NAMALWA (cell line): ENCODE measurements at places on chromosomes 12 and 14.

DNA sequence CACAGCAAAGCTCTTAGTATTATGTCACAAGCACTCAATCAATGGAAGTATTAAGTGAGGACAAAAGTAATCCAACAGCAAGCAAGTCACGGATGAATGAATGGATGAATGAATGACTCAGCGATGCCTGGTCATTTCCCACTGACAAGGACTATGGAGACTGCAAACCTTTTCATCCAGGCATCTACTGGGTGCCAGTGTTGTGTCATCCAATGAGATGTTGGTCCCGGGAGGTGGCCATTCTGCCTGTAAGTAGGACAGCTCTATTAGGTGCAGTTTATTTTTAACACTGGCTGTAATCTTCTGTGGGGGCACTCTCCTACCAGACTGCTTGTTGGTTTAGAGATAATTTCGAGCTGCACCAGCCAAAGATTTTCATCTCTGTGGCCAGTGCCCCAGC, 39.4 kb downstream of the STAB2 start:
- no peak for DNase-seq

DNA sequence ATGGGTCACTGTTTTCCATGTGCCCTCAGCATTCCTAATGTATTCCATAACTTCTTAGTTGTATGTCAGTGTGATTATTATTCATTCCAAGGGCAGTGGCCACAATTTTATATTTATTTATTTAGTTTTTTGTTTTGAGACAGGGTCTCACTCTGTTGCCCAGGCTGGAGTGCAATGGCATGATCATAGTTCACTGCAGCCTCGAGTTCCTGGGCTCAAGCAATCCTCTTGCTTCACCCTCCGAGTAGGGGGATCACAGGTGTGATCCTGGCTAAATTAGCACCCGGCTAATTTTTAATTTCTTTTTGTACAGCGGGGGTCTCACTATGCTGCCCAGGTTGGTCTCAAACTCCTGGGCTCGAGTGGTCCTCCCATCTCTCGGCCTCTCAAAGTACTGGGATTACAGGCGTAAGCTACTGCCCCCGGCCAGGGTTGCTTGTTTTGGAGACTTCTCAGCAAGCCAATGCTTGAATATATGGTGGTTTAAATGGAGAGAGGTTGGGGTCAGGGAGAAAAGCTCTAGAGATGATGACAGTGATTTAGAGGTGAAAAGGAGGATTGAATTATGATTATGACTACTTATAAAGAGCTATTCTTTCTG, 7.6 kb downstream of the GPRC5A start:
- DNase-seq: no peak

GRCh38 chr12:56805355-56805754, 42.2 kb downstream of the HSD17B6 start:
- no peak for DNase-seq

- no peak for DNase-seq
Observed at GRCh38 chr12:107196681-107197080, 103.3 kb upstream of the CRY1 start.

DNA sequence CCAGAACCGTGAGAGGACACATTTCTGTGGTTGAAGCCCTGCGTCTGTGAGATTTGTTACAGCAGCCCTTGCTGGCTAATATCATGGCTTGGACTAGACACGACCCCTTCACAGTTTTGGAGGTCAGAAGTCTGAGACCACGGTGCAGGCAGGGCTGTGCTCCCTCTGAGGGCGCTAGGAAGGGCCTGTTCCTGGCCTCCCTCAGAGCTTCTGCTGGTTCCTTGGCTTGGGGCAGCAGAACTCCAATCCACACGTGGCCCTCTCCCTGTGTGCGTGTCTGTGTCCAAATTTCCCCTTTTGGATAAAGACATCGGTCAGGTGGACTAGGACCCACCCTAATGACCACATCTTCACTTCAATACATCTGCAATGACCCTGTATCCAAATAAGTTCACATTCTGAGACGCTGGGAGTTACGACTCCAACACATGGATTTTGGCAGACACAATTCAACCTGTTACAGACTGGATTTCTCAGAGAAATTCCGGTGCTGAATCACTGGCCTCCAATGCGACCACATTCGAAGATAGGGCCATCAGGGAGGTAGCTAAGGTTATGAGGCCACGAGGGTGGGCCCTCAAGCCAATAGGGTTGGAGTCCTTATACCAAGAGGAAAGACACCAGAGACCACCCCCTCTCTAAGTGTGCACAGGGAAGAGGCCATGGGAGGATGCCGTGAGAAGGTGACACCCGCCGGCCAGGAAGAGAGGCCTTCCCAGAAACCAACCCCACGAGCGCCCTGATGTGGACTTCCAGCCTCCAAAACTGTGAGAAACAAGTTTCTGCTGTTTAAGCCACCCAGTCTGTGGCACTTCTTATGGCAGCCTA, 43.6 kb upstream of the PPP2R5C start:
- no peak for DNase-seq

DNA sequence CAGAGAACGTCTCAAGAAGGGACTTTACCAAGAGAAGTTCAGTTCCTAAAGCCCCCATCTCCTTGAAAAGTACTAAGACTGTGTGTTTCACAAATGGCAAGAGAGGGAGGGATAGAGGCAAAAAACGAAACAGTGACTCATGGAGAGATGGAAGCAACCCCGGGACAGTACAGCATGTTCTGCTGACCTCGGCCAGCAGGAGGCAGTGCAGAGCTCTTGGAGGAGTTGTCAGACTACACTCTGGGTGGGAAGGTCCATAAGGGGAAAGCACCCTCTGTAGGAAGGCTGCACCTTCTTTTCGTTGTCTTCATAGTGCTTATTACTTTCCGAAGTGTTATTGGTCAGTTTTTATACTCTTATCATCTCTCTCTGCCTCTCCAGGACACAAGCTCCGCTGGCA, 525.2 kb upstream of the CCDC196 start:
- peak; percentile 43 for DNase-seq

DNA sequence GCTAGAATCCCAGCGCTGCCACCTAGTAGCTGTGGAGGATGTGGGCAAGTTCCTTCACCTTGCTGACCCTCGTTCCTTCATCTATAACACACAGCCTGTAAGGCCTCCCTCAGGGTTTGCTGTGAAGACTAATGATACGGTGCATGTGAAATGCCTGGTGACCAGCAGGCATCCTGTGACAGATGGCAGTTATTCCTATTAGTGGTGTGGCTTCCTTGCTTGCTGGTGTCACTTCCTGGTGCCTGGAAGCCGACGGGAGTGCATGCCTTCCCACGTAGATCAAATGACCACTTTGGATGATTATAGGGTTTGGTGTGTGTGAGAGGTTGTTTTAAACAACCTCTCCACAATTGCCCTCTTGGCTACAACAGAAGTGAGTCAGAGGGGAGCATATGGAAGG, 894.9 kb downstream of the VRK1 start:
- no peak for DNase-seq

- DNase-seq: no peak
Observed at GRCh38 chr12:12266389-12266872, 413 bp downstream of the LRP6 start.

DNA sequence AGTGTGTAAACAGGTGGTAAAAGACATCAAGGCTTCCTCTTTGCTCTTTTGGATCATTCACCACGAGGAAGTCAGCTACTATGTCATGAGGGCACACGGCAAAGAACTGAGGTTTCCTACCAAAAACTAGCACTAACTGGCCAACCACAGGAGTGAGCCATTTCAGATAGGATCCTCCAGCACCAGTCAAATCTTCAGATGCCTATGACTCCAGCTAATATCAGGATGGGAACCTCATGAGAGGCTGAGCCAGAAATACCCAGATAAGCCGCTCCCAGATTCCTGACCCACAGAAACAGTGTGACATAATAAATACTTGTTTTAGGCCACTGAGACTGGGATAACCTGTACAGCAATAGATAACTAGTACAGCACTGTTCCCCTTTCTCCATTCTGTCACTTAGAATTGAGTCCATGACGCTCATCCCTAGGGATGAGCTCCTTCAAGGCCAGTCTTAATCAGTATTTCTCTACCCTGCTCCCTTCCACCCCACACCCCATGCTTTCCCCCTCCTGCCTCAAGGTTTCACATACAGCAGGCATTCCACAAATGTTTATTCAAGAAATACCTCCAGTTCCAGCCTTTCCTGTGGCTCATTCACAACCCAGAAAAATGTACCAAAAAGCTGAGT, 68.4 kb downstream of the PPM1H start:
- no peak for DNase-seq

DNA sequence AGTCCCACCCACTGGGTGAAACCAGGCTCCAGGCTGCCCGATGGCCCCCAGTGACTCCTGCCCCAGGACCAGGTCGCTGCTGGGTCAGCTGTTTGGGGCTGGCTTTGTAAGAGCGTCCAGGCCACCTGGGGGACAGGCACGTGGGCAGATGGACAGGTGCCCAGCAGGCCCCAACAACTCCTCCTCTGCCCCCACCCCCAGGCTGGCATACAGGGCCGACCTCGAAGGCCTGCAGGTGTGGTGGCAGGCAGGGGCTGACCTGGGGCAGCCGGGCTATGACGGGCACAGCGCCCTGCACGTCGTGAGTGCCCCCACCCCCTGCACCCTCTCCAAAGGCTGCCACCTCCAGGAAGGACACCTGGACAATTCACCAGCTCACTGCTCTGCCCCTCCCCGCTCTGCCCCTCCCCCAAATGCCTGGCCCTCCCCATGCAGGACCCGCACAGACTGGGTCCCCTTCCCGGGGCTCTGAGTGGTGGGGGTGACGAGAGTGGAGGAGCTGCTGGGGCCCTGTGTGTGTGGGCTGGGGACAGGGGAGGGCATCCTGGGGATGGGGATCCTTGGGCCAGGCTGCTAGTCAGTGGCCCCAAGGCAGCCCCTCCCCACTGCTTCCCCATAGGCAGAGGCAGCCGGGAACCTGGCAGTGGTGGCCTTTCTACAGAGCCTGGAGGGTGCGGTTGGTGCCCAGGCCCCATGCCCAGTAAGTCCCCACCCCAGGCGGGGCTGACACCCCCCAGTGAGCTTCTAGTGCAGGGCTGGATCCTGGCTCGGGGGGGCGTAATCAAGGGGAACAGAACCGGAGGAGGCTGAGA, 26.0 kb downstream of the ASPG start:
- no peak for DNase-seq

DNA sequence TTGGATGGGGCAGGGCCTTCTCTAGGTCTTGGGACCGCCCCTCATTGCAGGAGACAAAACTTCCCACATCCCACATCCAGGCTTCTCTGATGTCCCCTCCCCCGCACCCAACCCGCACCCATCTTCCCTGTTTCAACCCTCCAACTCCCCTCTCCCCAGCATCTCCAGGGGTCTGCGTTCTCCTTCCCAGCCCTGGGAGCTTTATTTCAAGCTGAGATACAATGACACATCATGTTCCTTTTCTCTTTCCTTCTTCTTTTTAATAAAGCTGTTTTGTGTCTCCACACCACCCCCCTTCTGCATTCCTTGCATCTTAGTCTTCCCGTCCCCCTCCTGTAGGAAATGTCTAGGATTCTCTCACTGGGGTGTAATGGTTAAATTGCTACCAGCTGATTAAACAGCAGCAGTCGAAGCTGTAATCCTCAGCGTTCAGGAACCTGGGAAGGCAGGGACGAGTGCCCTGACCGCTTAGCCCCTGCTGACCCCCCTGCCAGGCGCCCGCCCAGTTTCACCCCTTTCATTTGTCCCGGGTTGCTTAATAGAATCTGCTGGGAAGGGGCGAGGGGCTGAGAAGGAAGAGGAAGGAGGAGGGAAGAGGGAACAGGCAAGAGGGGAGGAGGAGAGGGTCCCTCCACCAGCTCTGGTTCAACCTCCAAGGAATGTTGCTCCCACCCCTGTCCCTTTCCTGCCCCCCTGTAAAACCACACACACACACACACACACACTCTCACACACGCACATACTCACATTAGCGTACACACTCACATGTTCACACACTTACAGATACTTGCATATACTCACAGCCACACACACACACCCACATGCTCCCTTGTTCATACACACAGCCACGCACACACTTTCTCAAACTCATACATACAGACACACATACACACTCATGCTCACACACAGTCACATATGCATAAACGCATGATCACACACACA, 104.5 kb upstream of the MED13L start:
- no peak for DNase-seq

DNA sequence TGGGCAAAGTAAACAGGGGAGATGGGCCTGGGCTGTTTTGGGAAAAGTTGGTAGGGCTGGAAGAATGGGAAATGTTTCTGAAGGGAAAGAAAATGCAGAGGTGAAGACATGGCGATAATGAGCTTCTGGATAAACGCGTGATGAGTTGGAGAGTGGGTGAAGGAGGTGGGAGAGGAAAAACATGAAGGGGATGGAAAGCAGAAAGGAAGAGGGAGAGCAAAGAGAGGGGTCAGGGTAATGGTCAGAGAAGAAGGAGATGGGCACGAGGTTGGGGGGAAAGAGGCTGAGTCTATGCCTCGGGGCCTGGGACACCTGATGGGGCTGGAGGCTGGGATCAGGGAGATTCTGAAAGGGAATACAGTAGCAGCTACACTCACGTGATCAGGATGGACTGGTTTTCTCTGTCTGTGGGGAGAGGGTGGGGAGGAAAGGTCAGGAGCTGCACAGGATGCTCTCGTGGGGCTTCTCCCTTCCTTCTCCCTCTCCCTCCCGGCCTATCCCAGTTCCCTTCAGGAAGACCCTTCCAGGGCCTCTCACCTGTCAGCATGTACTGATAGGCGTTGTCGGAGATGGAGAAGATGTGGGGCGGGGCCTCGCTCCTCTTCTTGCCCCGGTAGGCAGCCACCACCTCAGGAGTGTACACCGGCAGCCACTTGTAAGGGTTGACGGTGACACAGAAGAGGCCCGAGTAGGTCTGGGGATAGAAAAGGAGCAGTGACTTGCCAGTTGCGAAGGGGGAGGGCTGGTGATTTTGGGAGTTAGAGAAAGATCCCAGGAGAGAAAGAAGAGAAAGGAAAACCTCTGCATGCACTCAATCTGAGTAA, 3.1 kb downstream of the MYH7 start:
- no peak for DNase-seq

GRCh38 chr12:14071833-14072232, 90.4 kb upstream of the GRIN2B start:
- DNase-seq: no peak

GRCh38 chr14:42994051-42994736, 1387.5 kb downstream of the LRFN5 start:
- DNase-seq: no peak

GRCh38 chr12:54716261-54716660, 68.1 kb upstream of the DCD start:
- no peak for DNase-seq

DNA sequence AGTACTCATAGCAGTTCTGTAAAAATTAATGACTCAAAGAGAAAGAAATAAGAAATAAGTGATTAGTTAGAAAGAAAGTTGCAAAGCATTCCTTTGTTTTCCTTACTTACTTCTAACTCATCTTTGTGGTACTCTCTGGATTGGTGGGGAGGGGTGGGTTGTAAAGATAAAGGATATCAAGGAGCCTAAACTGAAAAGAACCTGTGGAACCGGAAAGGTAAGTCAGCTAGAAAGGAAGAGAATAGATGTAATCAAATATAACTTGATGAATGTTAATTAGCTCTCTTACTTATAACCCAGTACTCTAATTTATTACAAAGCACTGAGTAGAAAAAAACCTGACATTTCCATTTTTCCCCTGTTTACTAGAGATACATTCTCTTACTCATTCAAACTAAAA, 37.5 kb upstream of the KRR1 start:
- DNase-seq: no peak
